ENCODE measurements at places on chromosomes 6 and 20.
A peak's percentile ranks its signal among the peaks of the same experiment; 100 is the strongest.

GRCh38 chr6:14857001-14857400 is 388.9 kb upstream of the JARID2 start:
- no peak for DNase-seq

GRCh38 chr6:47267301-47267700 is 42.4 kb downstream of the TNFRSF21 start:
- no peak for DNase-seq

GRCh38 chr6:156957931-156958547 is 180.9 kb downstream of the ARID1B start:
- no peak for DNase-seq

DNA sequence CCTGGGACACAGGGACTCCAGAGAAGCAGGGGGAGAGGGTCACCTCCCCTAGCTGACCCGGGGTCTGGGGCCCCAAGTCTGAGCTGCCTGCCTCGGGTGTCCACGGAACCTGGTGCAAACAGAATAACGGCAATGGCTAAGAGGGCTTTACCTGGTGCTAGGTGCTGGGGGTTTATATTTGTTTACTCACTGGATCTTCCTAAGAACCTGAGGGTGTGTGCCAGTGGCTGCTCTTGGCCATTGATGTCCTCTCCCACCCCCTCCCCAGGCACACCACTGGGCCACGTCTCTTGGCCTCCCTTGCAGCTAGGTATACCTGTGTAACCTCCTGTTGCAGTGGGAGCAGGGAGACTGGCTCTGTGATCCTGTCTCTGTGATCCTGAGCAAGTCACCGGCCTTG is 157.9 kb upstream of the MLN start:
- peak; percentile 51 for DNase-seq

DNA sequence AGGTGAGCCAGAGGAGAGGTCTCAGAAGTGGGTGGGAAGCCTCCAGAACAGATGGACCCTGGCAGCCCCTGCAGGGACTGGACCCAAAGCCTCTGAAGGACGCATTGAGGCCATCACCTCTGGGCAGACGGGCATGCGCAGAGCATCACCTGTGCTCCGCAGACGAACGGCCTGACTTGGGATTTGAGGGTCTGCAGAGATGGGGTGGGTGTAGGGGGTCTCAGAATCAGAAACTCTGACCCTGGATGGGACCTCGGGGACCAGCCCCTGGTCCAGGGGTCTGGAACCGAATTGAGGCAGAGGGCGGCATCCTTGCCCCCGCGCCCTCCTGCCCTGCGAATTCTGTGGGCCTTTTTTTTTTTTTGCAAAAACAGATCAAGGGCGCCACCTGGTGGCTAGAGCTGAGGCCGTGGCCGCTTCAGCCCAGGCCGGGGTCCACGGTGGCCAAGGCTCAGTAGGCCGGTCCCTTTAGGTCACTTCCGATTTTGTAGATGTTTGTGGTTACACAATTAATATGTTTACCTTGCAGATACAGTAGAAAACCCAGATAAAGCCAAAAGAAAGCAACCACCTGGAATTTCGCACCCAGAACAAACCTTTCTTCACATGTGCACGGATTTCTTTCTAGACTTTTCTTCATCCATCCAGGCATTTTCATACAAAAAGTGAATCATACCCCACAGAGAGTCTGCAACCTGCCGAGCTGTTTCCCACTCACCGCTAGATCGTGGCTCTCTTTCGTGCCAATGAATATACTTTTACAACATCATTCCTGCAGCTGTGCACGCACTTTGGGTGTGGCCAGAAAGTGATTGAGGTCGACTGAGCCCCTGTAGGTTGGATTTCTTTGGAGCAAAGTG is 25.9 kb downstream of the ZBP1 start:
- no peak for DNase-seq

DNA sequence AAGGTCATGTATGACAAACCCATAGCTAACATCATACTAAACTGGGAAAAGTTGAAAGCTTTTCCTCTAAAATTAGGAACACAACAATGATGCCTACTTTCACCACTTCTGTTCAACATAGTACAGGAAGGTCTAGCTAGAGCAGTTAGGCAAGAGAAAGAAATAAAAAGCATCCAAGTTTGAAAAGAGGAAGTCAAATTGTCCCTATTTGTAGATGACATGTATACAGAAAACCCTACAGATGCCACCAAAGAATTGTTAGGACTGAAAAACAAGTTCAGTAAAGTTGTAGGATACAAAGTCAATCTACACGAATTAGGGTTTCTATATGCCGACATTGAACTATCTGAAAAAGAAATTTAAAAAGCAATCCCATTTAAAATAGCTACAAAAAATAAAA is 89.4 kb upstream of the GLP1R start:
- no peak for DNase-seq

DNA sequence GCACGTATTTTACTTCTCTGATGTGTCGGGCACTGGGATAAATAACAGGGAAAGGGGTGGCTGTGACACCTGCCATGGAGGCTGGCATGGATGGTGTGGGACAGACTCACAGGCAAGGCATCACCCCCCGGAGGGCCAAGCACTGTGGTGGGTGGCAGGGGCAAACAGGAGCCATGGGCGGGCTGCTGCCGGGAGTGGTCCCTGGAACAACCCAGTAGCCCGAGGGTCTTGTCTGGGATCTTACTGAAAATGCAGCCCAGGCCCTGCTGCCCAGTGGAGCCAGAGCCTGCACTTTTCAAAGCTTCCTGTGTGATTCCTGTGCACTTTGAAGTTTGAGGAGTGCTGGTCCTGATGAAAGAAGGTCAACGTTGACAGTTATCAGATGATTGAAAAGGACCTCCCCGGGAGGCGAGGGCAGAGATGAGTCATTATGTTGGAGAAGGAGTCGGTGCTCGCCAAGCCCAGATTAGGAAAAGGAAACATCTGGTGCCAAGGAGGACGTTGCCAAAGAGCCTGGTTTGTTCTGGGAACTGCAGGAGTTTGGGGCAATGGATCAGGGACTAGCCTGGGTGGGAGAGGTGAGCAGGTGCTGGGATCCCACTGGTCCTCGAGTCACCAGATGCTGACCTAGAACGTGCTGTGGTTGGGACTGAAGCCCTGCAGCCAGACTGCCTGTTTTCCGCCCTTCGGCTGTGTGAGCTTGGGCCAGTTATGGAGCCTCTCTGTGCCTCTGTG is 130.0 kb upstream of the GGTLC1 start:
- DNase-seq, result no peak

- no peak for DNase-seq
These were observed 864.2 kb downstream of the KIF16B start for GRCh38 chr20:15708984-15709598.

GRCh38 chr6:38774929-38775707 is 60.0 kb downstream of the DNAH8 start:
- no peak for DNase-seq

- no peak for DNase-seq
These were observed 28.6 kb upstream of the GTSF1L start for GRCh38 chr20:43755390-43755789.

GRCh38 chr20:13147071-13147963 is 73.8 kb upstream of the ISM1 start:
- no peak for DNase-seq

GRCh38 chr6:20117474-20117873 is 94.8 kb downstream of the MBOAT1 start:
- DNase-seq, result no peak

DNA sequence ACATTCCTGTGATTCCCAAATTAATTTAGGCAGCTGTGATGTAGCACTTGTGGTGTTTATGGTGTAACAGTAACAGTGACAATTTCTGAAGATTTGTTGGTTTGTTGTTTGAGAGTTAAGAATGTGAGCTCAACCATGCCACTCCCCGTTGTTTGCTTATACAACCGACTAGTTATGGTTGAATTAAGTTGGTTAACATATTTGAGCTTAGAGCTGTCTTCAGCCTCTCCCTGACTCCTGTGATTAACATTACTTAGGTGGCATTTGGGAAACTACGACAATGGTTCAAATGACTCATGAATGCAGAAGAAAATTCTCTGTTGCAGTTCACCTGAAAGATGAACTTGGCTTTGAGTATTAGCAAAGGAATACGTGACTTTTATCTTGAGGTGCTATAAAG is 35.9 kb upstream of the PRL start:
- DNase-seq, result no peak

DNA sequence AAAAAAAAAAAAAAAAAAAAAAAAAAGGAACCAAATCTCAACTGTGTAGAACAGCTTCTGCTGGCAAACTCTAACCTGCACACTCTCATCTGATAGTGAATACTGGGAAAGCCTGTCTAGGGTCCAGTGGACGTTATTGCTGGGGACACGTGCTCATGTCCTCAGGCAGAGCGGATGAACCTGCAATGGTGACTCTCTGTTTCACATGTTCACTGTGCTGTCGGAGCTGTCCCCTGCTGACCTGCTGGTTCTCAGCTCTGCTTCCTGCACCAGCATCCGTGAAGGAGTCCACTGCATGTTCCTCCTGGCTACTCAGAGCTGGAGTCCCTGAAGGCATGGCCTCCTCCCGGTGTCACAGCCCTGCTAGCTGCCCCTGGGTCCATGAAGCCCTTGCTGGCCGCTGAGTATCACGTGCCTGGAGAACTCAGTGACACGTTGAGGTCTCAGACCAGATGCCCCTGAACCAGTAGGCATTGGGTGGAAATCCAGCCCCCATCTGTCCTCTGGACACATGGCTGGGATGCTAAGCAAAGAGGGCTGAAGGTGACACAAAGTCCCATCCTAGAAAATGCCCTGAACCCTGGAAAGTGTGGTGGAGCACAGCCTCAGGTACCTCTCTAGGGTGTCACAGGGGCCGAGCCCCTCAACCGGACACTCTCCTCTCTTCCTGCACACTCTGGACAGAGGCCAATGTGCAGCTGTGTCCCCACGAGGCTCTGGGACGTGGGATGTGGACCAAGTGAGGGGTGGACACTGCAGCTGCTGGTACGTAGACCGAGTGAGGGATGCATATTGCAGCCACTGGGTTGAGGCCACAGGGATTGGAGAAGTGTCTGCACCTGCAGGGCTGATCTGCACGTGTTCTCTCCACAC is 54.9 kb upstream of the FRMD1 start:
- DNase-seq, result no peak

- DNase-seq, result no peak
These were observed 129.1 kb downstream of the TNFRSF21 start for GRCh38 chr6:47180633-47181032.

DNA sequence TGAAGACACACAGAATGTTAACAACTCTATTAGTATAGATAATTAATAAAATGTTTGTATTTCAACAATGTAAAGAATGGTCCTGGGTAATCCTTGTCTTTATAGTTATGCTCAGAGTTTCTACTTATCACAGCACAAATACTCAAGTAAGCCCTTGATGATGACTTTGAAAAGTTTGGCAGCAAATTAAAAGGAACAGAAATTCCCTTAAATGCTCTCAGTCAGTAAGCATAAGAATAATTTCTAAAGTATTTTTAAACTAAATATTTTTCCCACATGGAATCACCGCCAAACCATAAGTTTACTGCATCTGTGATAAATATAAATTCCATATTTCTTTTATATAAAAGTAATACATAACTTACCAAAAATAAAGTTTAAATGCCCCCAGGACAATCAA is 96.1 kb downstream of the COL12A1 start:
- no peak for DNase-seq

DNA sequence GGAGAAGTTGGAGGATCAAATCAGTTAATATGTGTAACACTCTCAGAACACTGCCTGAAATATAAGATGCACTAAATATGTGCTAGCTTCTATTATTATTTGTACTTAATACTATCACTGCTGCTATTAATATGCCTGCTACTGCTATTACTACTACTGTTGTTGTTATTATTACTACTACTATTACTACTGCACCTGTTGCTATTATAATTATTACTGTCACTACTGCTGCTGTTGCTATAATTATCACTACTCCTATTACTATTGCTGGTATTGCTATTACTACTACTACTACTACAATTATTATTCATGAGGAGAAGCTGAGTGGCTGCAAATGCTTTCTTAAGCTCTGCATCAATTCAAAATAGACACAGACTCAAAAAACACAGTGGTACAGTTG is 16.7 kb upstream of the SSTR4 start:
- DNase-seq, result no peak

DNA sequence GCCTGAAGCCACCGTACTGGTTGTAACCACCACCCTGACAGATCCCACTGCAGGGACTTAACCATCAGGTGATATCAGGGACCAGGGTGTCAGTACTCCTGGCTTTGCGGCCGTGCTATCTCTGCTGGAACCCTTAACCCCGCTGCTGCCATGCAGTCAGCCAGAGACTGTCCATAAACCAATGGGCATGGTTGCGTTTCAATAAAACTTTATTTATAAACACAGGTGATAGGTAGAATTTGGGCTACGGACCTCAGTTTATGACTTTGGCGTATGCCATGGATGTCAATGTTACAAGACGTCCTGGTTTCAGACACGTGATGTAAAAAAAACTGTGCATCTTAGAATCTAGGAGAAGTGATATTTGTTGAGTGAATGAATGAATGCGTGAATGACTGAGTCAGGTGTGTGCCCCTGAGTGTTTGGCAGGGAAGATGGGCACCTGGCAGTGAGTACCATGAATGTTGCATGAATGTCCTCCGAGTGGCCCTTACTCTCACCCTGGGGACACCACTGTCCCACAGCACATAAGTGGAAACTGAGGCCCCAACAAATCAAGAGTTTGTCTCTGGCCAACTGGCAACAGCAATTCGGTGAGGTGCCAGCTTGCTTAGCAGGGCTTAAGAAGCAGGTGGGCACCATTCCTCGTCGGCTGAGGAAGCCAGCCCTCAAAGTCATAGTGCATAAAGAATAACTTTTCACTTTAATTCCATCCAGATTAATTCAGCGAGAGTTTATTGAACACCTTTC is 64.0 kb upstream of the APCDD1L start:
- peak; percentile 41 for DNase-seq

- no peak for DNase-seq
These were observed 49.8 kb downstream of the ZDHHC14 start for GRCh38 chr6:157430834-157431233.

GRCh38 chr20:38181207-38181801 is 16.2 kb upstream of the TGM2 start:
- no peak for DNase-seq

DNA sequence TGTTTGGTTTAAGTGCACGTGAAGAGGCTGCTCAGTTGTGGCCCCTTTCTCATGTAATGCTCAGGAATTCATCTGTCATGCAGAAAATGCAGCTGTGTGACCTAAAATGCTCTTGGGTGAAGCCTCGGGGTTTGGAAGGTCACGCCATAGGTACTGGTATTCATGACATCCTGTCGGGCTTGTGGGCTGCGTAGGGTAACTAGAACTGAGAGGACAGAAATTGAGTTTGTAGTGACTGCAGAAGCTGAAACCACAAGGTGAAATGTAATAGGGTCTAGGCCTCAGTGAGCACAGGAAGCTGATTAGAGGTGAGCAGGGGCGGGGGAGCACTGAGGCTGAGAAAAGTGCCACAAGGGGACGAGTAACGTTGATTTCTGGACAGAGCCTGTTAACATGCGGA is 128.8 kb downstream of the SOBP start:
- DNase-seq, result no peak

DNA sequence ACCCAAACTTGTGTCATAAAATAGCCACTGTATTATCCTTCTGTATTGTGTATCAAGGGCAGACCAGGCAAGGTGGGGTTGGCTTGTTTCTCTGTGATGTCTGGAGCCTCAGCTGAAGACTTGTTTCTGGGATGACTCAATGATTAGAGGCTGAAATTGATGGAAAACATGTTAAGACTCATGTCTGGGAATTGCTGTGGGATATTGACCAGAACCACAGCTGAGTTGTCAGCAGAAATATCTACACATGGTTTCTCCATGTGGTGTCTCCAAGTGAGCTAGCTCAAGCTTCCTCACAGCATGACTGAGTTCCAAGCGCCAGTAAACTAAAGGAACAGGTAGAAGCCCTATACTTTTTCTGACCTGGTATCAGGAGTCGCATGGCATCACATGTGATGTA is 128.5 kb upstream of the SYNDIG1 start:
- no peak for DNase-seq

- DNase-seq, result no peak
These were observed 118.2 kb upstream of the LRFN2 start for GRCh38 chr6:40705354-40705753.
